ENCODE measurements at places on chromosomes 11 and 22. TPM values are rescaled to one million over a fixed set of nuclear protein-coding genes. Genes with fewer than 3 reads are reported as not detected.

DNA sequence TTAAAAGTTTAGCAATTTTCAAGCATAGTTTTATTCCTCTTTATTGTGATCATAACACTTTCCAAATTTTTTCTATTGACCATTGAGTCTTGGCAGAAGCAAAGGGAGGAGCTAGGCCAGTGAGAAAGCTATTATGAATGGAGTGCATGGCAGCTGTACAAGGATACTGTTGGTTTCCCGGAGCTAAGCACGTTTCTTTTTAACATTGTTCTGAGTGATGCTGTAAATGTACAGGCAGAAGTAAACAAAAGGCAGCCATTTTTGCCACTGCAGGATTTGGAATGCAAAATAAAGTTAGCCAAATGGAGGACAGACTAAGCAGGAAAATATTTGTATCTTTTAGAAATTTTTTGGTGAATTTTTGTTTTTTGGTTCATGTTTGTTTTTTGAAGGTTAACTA is 16.2 kb downstream of the CBL start:
- no peak for DNase-seq

GRCh38 chr22:48900327-48900597 is 927.4 kb downstream of the BRD1 start:
- DNase-seq = peak; percentile 49

DNA sequence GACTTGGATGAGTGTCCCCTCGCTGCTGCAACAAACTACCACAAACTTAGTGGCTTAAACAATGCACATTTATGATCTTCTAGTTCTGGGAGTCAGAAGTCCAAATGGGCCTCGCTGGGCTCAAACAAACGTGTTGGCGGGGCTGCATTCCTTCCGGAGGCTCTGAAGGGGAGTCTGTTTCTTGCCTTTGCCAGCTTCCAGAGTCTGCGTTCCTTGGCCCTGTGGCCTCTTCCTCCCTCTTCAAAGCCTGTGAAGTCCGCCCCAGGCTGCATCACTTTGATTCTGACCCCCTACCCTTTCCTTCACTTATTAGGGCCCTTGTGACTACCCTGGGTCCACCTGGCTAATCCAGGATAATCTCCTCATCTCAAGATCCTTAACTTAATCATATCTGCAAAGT is 80.3 kb upstream of the NECTIN1 start:
- no peak for DNase-seq

- DNase-seq = no peak
These were observed 21.1 kb upstream of the PARVB start for GRCh38 chr22:44002997-44003396.

Gene OR8D1
- total RNA-seq = not detected

Gene GRM5
- not detected for total RNA-seq

Gene GLYATL1
- total RNA-seq = not detected
